ENCODE measurements at places on chromosomes 6 and 20.

- peaks cover 5% of the 10 kb centered on the region for H3K4me1 ChIP-seq
- peaks cover 5% of the 10 kb centered on the region for H3K36me3 ChIP-seq
- no peak for DNase-seq
- H3K27ac ChIP-seq: no peak overlapping the region
- H3K27me3 ChIP-seq: no peaks in the 10 kb centered on the region
Observed at GRCh38 chr6:169577236-169577635, 124.6 kb downstream of the WDR27 start.

DNA sequence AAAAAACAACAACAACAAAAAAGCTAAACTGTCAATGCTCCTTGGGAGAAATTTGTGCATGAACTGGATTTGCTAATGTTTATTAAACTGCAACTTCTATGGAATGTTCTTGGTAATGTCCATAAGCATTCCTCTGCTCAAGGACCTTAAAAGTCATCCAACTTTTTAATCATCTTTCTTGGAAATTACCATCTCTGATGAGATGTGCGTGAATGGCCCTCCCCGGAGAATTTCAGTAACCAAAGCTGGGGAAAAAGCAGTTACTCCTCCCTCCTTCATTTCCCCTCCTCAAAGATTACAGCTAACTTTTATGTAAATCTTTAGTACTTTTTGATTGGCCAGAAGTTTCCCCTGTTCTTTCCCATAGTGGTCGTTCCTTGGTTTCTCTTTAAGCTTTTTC, 5.2 kb downstream of the TBCC start:
- H3K4me3 ChIP-seq: no peak overlapping the region
- H3K4me1 ChIP-seq: peaks cover 12% of the 10 kb centered on the region
- no peak for DNase-seq
- H3K27me3 ChIP-seq: peaks cover 9% of the 10 kb centered on the region
- H3K36me3 ChIP-seq: peaks cover 6% of the 10 kb centered on the region

- no peak overlapping the region for H3K27ac ChIP-seq
- no peaks in the 10 kb centered on the region for H3K4me1 ChIP-seq
- DNase-seq: no peak
- H3K27me3 ChIP-seq: peaks cover 24% of the 10 kb centered on the region
Observed at GRCh38 chr6:3549314-3549940, 92.6 kb upstream of the SLC22A23 start.

GRCh38 chr6:152310371-152310954, 326.7 kb downstream of the SYNE1 start:
- no peak overlapping the region for H3K27ac ChIP-seq
- DNase-seq: no peak
- H3K36me3 ChIP-seq: no peaks in the 10 kb centered on the region
- H3K4me1 ChIP-seq: peaks cover 30% of the 10 kb centered on the region
- no peaks in the 10 kb centered on the region for H3K27me3 ChIP-seq

DNA sequence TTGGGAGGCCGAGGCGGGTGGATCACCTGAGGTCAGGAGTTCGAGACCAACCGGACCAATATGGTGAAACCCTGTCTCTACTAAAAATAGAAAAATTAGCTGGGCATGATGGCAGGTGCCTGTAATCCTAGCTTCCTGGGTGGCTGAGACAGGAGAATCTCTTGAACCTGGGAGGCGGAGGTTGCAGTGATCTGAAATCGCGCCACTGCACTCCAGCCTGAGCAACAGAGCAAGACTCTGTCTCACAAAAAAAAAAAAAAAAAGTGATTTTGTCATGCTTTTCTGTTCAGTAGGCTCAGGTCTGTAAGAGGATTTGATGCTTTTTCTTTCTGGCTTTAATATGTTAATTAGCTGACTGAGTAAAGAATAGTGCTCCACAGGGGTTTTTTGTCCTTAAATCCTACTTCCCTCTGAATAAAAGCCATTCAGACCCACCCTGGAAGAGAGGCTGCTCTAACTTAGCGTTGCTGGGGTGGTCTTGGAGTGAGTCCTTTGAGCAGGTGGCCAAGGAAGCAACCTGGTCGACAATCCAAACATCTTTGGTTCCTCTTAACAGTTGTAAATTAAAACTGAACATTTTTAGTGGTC, 19.0 kb downstream of the MCM8 start:
- H3K4me1 ChIP-seq: no peaks in the 10 kb centered on the region
- no peak overlapping the region for H3K27ac ChIP-seq
- no peak for DNase-seq
- H3K27me3 ChIP-seq: no peaks in the 10 kb centered on the region
- H3K36me3 ChIP-seq: peaks cover 53% of the 10 kb centered on the region

All from activated CD8-positive, alpha-beta memory T cell treated with anti-CD3 and anti-CD28 coated beads, Interleukin-2, amount 10 ng/mL, durations not matched to agents 7 days and 5 days (primary cell).